ENCODE measurements at places on chromosomes 6 and 20.

DNA sequence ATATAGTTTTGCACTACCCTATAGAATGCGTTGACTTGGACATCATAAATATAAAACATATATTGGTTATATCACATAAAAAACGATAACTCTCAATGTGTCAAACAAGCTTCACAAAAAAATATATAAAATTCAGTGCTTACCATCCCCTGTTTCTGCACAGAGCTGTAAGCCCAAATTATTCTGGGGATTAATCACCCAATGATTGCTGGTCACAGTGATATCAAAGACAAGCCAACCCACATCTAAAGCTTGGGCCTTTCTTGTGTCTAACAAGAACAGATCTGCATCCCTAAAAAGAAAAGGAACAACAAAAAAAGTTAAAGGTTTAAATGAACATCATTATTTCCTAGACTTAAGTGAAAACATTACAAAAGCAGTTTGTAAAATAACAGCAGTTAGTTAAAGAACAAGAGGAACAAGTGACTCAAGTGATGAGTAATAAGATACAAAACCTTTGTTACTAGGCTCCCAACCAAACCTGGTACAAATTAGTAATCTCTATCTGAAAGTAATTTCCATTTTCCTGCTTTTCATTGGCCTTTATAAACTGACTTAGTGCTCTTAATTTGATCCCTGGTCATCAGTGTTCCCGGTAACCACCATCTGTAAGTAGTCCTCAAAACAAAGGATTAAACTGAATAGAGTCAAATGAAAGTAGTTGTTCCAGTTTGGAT lies 81.1 kb downstream of the BMP5 start:
- no peak for DNase-seq

DNA sequence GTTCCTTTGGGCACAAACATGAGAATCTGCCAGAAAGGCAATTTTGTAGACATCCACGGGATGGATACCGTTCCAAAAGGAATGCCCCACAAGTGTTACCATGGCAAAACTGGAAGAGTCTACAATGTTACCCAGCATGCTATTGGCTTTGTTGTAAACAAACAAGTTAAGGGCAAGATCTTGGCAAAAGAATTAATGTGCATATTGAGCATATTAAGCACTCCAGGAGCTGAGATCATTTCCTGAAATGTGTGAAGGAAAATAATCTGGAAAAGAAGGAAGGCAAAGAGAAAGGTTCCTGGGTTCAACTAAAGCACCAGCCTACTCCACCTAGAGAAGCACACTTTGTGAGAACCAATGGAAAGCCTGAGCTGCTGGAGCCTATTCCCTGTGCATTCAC lies 103.9 kb upstream of the ARG1 start:
- no peak for DNase-seq

DNA sequence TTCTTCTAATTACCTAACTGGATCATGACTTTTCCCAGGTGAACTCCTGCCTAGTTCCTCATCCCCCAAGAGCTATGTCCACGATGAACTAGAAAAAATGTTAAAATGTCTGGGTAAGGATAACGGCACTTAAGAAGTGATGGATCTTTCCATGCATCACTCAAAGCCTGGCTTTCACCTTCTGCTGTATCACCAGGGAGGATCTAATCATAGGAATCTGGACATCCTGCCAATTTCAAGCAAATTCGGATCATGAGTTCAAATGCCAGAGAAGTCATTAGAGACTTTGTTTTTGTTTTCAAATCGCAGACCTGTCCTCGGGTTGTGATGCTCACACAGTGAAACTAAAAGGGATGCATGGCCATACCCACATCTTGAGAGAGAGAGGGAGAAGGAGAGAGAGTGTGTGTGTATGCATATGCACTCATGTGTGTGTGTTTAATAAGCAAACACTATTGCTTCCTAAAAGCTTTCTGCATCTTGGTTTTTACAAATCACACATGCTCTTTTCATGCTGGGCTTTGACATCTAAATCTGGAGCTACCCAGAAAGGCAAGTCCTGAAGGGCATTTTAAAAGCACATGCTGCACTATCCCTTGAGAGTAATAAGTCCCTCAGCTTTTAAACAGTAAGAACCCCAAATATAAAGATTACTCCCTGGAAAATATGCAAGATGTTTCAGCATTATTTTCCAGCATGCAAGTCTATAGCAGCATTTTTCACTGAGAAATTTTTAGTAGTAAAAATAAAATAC lies 524.6 kb upstream of the NOX3 start:
- no peak for DNase-seq

DNA sequence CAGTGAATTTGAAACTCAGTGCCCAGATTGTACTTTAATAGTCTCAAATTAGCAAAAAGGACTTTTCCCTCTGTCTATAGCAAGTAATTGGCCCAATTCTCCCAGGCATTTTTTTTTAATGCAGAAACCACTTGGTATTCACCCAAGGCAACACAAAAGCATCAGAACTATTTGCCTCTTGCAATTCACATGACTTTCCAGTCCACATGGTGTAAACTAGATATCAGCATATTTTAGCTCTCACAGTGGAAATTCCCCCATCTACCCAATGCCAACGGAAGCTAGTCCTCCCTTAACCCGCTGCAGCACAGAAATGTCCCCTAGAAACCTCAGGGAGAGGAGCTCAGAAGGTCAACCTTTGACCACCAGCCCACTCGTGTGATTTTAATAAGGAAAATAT lies 103.4 kb upstream of the CDYL start:
- no peak for DNase-seq

DNA sequence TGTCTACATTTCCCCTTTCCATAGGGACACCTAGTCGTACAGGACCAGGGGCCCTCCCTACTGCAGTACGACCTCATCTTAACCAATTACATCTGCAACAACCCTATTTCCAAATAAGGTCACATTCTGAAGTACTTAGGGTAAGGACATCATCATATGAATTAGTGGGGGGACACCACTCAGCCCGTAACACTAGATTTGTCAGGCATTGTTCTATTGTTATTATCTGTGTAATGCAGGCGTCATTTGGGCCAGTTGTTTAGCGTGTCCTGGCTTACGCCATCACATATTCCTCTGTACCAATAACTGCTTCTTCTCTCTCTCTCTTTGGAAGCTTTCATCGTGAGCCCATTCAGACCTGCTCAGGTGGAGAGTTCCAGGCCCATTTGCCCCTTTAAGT lies 89.3 kb downstream of the CAP2 start:
- no peak for DNase-seq
